ENCODE measurements at places on chromosomes 16 and 17.

DNA sequence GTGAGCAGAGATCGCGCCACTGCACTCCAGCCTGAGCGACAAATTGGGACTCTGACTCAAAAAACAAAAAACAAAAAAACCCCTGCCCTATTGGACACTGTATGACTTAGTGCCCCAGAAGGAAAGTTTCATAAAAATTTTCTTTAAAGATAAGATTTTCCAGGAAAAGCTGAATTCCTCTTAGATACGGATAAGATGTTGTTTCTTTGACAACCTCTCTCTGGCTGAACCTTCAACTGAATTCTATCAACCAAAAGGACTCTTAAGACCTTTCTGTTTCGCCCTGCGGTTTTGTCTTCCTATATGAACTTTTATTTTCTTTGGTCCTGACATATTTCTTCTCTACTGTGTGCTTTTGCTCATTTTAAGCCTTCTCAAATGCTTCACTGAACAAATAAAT lies 35.8 kb downstream of the CPPED1 start:
- DNase-seq, result no peak

- no peak for DNase-seq
These were observed 116.5 kb downstream of the CMIP start for GRCh38 chr16:81560979-81561657.

DNA sequence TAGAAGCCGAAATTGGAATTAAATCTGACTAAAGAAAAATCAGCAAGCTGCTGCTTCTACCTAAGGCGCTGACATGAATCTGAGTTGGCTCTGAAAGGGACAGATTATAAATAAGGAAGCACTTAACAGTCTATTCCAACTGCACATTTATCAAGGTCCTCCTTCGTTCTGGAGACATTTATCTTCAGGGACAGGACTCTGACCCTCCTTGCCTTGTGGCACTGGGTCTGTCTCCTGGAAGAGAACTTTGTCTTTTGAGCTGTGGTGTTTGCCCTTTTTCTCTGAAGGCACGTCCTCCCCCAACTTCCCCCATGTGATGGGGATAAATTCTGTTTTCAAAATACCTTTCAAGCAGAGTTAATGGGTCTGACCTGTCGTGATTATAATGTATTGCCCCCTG lies 47.0 kb upstream of the MARCHF10 start:
- no peak for DNase-seq

DNA sequence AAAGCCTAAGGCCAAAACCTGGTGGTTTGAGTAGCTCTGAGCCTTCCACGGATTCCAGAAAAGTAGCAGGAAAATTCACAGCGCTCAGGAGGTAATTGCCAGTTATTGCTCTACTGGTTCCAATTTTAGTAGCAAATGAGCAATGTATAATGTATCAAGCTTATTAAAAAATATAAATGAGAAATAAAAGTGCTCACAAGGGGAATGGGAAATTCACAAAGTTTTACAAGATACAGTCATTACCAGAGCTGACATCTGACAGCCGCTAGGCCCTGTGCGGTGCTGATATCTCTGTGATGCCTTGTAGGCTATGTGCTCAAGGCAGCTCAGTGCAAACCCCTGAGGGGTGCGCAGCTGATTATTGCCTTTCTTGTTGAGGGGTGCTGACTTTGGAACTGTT lies 47.5 kb downstream of the HS3ST3A1 start:
- DNase-seq, result no peak

GRCh38 chr16:51057969-51058337 lies 93.1 kb downstream of the SALL1 start:
- no peak for DNase-seq

GRCh38 chr17:79036181-79036580 lies 12.2 kb downstream of the C1QTNF1 start:
- no peak for DNase-seq

DNA sequence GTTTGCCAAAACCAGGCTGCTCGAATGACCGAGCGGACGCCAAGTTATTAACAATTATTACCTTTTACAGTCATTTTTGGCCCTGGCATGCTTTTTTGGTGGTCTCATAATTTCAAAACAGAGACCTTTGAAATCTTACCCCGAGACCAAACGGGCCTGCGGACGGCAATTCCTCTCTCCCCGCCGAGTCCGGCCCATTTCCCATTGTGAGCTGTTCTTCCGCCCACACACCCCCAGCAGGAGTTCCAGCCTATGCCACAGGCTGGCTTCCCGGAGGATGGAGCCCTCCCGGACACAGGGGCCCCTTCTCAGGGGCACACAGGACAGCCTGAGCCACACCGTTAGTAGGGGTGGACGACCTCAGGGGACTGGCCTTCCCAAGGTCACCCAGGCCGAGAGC lies 130.7 kb downstream of the C16orf95 start:
- DNase-seq, result no peak

GRCh38 chr16:49200223-49200820 lies 81.3 kb downstream of the CBLN1 start:
- DNase-seq, result no peak

DNA sequence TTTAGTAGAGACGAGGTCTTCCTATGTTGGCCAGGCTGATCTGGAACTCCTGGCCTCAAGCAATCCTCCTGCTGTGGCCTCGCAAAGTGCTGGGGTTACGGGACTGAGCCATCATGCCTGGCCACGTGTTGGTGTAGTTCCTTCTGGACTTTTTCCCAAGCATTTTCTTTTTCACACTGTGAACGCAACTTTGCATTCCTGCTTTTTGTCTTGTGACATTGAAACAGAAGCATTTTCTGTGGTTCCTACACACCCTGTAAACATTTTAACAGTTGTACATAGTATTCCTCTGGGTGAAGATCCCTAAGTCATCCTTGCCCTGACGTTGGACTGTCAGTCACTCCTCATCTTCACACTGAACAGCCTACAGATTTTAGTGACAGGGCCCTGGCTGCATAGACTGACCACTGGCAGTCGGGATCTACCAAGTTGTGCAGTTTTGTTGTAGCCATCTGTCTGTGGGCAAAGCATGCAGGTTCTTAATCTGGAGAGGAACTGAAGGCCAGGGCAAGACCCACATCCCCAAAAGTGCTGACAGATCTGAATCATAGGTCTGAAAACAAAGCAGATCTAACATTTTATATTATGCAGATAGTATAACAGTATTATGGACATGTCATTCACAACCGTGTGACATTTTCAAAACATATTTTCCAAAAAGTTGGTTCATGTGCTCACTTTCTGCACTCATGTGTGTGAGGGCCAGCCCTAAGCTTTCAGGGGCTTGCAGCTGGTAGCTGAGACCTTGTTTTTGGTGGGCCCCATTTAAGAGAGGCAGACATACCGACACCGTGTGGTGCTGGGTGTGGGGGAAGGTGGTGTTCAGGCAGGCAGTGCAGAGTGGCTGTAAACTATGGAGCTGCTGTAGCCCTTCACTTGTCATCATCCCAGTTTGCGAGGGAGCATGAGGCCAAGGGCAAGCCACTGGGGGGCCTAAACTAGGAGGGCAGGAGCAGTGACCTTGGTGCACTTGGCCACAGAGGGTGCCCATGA lies 59.9 kb downstream of the EPN2 start:
- DNase-seq, result no peak

GRCh38 chr17:50110591-50111349 lies 15.6 kb downstream of the PDK2 start:
- no peak for DNase-seq

DNA sequence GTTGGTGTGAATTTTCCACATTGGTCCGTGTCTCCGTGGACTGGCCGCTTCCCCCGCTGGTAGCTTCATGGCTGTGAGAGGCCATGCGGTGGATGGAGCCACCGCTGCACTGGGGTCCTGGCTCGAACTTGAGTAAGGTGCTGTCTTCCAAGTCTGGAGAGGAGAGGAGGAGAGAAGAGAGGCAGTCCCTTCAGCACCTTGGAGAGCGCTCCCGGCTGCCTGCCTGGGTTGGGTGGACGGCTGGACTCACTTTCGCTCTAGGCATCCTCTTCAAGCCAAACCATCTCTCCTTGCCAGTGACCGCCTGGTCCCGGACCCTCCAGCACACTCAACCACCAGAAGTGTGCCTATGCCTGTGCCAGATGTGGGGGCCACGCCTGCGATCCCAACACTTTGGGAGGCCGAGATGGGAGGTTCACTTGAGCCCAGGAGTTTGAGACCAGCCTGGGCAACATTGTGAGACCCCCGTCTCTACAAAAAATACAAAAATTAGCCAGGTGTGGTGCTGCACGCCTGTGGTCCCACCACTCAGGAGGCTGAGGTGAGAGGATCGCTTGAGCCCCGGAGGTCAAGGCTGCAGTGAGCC lies 6.2 kb downstream of the JPH3 start:
- DNase-seq, result peak; percentile 90

GRCh38 chr16:54521327-54521726 lies 234.7 kb upstream of the IRX3 start:
- DNase-seq, result no peak

DNA sequence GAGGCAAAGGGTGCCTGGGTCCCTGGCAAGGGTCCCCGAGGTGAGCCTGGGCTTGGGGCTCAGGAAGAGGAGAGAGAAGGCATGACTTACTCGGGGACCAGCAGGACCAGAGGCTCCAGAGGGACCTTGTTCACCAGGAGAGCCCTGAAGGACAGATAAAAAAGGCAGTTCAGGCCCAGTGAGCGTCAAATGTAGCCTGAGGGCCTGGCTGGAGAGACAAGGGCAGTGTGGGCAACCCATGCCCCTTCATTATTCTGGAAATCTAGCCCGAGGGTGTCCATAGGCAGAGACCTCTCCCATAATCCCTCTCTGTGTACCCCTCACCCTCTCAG lies 14.1 kb downstream of the COL1A1 start:
- DNase-seq, result no peak

GRCh38 chr17:44268709-44269534 lies 987 bp upstream of the SLC4A1 start:
- no peak for DNase-seq

DNA sequence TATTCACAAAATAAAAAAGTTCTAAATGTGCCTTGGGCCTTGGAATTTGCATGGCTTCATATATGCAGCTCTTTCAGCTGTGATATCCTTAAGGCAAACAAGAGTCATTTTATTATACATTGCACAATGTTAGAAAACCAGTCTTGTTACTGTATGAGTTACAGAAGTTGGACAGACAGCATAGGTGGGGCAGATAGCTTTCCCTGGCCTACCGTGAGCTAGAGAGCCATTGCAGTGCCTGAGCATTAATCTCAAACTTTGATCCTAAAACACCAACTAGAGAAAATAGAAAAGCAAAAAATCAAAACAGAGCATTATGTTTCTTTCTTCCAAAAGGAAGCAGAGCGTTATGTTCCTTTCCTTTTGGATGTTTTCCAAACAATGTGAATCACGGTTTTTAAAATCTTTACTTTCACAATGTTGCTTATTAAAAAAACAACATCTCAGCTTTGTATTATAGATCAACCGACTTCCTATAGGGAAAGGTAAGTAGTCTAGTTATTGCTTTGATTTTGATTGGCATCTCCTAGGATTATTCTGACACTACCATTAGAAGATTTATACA lies 32.2 kb downstream of the ARHGAP44 start:
- no peak for DNase-seq

All from AG08396 (cell line).